ENCODE measurements at places on chromosomes 5 and 9.

GRCh38 chr9:116379821-116380220 is 226.2 kb downstream of the PAPPA start:
- DNase-seq = no peak

- DNase-seq = no peak
Measured at GRCh38 chr9:38024036-38024681, 44.9 kb downstream of the SHB start.

GRCh38 chr5:65075623-65076250 is 307.0 kb downstream of the CWC27 start:
- no peak for DNase-seq

GRCh38 chr9:73805111-73805510 is 653.4 kb downstream of the ANXA1 start:
- no peak for DNase-seq

- peak; percentile 84 for DNase-seq
Measured at GRCh38 chr9:99451112-99451606, 229.1 kb downstream of the SEC61B start.

DNA sequence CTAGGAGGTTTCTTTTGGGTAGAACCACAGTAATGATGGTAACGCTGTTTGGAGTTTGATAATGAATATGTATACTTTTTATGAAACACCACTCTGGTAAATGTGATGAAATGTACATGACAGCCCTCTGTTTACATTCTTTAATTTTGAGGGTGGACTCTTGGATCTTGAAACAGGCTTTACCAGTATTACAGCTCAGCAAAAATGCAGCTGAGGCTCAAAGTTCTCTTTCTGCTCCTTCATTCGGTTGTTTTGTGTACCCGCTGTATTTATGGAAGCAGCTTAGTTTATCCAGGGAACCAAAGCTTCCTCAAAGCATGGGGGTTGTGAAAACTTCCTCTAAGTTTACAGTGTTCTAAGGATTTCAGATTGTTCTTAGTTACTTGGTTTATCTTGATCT is 11.1 kb downstream of the GAPVD1 start:
- DNase-seq = no peak

- DNase-seq = no peak
Measured at GRCh38 chr5:107296572-107296971, 374.2 kb downstream of the EFNA5 start.

- peak; percentile 97 for DNase-seq
Measured at GRCh38 chr5:82641331-82642003, 363.3 kb upstream of the RPS23 start.

DNA sequence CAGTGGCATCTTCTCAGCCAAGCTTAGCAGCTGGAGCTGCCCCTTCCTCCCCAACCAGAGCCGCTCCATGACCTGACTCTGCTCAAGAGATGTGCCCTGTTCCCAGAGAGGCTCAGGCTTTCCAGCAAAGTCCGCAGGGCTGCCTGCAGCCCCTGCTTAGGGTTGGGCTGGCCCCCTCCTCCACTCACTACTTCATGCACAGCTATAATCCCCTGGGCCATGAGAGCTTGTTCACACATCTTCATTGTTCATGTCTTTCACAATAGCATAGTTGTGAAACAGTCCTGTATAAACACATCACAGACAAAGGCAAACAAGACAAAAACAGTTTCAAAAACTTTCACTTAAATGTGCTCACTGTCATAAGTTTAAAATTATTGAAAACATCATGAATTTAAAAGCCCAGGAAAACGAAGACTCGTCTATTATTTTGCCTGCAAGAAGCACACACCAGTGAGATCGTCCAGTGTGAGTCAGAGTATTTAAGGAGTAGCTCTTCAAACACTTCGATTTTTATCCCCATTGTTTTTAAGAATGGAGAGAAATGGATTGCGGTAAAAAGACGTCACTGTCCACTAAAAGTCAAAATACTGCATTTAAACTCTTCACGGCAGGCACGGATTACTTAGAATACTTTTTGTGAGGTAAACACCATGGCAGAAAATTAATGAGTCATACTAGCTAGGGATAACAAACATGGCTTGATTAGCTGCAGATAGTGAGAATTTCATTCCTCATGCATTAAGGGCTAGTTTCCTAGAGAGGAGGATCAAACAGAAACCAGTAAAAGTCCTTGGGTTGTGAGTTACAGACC is 40.7 kb upstream of the S1PR3 start:
- DNase-seq = no peak

- no peak for DNase-seq
Measured at GRCh38 chr9:111994831-111995458, 98.3 kb downstream of the UGCG start.

GRCh38 chr5:179166171-179166885 is 106.2 kb downstream of the ZNF354C start:
- DNase-seq = no peak

DNA sequence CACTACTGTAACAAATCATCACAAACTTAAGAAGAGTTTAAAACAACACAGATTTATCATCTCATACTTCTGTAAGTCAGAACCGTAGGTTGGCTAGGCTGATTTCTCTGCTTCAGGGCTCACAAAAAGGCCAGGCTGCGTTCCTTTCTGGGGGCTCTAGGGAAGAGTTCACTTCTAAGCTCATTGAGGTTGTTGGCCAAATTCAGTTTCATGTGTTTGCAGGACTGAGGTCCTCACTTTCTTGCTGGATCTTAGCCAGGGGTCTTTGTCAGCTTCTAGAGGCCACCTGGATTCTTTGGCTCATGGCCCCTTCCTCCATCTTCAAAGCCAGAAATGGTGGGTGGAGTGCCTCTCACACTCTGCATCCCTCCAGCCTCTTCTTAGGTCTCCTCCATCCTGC is 76.0 kb downstream of the ACTBL2 start:
- DNase-seq = no peak

DNA sequence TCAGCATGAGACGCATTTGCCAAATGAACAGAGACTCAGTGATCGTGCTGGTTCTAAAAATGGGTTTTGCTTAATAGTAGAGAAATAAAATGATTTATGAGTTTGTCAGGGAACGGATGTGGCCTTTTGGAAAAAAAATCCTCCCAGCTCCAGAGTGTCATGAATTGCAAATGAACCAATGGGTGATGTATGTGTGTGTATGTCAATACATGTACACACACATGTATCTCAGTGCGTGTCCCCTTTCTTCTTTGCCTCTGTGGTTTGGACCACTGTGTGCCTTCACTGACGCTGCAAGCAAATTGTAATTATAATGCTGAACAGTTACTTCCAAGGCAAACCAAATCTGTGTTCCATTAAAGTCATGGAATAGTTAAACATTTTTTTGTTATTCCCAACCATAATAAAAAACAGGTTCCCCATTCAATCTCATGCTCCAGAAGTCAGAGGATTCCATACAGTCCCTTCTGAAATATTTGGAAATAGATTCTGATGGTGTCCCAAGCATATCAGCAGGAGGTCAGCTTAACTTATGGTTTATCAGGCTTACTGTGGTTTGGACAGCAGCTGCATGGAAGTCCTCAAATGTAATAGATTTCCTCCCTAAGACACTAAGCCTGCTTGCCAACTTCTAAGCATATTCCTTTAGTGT is 630.5 kb downstream of the ACTL7B start:
- DNase-seq = no peak

GRCh38 chr5:3736926-3737325 is 141.3 kb downstream of the IRX1 start:
- no peak for DNase-seq

- DNase-seq = no peak
Measured at GRCh38 chr5:72630721-72631120, 123.5 kb upstream of the ZNF366 start.

DNA sequence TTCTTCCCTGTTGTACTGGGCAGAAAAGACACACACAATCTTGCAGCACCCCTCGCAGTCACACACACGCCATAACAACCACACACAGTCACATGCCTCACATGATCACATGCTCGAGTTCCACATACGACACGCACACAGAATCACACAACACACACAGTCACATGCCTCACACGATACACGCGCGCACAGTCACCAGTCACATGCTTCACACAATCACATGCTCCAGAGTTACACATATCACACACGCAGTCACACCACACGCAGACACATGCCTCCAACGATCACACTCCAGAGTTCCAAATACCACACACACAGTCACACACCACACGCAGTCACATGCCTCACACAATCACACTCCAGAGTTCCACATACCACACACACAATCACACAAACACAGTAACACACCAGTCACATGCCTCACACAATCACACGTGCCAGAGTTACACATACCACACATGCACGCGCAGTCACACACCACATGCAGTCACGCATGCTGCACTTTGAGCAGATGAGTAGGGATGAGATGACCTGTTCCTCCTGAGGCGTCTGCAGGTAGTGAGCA is 49.0 kb upstream of the LRRC14B start:
- no peak for DNase-seq

GRCh38 chr5:142883025-142883424 is 112.8 kb downstream of the ARHGAP26 start:
- DNase-seq = no peak

GRCh38 chr5:176762489-176762888 is 47.9 kb upstream of the UNC5A start:
- no peak for DNase-seq

GRCh38 chr9:3370715-3371114 is 155.1 kb downstream of the RFX3 start:
- DNase-seq = no peak

DNA sequence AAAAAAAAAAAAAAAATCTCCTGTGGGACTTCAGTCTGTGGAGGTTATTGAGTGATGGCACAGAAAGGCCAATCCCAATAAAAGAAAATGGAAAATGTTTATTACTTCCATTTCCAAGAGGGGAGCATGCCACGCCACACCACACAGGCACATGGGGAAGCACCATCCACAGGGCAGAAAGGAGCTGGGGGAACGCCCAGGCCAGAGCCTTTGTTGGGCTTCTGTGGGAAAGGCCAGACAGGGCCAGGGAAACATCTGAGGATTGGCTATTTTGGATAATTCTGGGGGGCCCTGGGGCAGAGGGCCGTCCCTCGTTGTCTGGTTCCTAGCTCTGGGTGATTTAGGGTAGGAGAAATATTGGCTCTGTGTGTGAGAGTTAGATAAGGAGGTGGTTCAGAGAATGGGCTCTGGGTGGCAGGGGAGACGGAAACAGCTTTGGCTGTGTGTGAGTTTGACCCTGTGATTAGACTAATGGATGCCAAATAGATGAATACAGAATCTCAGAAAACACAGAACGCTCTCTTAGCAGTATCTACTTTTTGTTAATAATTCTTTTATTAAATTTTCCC is 49.0 kb upstream of the ABL1 start:
- DNase-seq = no peak

- DNase-seq = no peak
Measured at GRCh38 chr9:37404590-37404989, 17.9 kb upstream of the GRHPR start.

GRCh38 chr9:85173967-85174366 is 504.4 kb downstream of the NTRK2 start:
- DNase-seq = no peak

DNA sequence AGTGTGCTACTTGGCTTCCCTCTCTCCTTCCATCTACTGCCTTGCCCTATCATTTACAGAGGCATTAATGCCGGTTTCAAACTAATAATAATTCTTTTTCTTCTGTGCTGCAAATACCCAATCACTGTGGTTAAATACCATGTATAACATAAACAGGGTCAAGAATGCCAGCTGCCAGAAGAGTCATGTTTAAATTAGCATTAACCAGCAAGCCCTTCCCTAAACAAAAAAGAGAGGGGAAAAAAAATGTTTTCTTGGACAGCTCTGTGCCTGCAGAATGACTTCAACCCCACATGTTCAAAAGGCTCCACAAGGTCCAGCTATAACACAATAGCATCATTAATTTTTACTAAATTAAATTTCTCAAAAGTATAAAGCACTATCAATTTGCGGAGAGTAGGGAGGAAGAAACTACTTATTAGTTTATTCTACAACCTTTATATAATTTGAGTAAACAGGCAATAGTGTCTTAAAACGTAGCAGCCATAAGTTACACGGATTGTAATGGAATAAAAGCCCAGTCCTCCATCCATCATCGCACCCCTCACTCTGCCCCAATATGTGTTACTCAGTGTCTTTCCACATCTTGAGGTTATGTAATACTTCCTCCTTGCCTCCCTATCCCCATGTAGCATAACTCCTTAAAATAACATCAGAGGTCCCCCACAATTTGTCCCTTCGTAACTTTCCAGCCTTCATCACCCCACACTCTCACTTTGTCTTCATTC is 3.9 kb downstream of the LPAR1 start:
- no peak for DNase-seq

- no peak for DNase-seq
Measured at GRCh38 chr5:91139572-91140200, 243.4 kb downstream of the ARRDC3 start.

GRCh38 chr5:22390888-22391287 is 462.3 kb downstream of the CDH12 start:
- no peak for DNase-seq

DNA sequence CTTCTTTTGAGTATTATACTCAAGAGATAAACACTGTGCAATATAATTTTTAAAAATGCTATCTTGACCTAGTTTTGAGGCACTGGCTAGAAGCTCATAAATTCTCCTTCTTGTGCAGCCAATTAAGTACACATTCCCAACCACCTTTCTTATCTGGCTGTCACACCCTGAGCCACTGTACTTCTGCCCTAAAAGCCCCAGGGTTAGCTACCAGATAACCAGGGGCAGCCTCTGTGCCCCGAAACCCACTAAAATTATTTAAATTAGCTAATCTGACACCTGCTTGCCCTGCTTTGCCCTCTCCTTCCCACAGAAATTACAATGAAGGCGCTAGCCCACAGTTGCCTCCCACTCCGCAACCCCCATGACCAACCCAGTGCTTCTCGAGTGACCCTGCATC is 597.3 kb upstream of the TYRP1 start:
- no peak for DNase-seq

DNA sequence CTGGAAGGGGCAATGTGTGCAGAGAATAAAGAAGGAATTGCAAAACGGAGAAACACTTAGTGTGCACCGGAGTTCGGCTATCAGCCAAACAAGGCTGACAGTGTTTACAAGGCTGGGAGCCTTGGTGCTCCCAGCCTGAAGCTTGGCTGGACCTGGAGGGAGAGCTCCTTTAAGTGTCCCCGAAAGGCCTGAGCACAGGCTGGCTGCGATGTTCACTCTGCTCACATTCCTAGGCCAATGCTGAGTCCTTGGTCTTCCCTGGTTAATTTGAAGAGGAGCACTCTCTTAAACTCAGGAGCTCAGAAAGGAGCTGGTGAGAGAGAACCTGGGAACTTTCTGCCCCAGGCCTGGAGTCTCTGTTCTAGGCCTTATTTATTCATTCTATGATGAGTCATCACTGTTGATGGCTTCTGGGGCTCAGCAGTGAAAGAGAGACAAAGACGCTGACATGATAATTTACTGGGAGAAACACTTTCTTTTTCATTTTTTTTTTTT is 88.6 kb upstream of the MYO10 start:
- peak; percentile 9 for DNase-seq

- DNase-seq = no peak
Measured at GRCh38 chr5:1387059-1387755, 42.3 kb upstream of the CLPTM1L start.

GRCh38 chr5:65774346-65774745 is 52.3 kb downstream of the NLN start:
- DNase-seq = no peak

DNA sequence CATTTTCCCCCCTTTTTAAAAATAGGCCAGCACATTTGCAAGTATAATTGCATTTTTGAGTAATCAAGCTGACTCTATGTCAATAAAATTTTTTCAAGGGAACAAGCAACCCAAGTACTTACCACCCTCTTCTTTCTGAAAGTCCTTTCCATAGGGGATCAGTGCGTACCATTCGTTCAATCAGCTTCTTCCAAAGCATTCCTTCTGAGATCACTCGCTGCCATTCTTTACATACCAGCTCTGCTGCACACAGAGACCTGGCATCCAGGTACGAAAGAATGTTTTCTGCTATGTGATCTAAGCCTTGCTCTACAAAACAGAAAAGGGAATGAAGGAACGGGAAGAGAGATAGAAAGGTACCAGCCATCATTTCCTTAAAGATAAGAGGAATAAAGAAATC is 106.6 kb downstream of the FBXW11 start:
- no peak for DNase-seq

Data from spinal cord (tissue), 10 donors.